Naive B cell (primary cell): ENCODE measurements at places on chromosomes 2 and 18. TPM values are rescaled to one million over a fixed set of nuclear protein-coding genes. Genes with fewer than 3 reads are reported as not detected.

KCNG2 gene
- polyA plus RNA-seq = not detected

IL1RN gene
- not detected for polyA plus RNA-seq

GRCh38 chr2:84815146-84815545 is 65.7 kb downstream of the TRABD2A start:
- no peak for DNase-seq

DNA sequence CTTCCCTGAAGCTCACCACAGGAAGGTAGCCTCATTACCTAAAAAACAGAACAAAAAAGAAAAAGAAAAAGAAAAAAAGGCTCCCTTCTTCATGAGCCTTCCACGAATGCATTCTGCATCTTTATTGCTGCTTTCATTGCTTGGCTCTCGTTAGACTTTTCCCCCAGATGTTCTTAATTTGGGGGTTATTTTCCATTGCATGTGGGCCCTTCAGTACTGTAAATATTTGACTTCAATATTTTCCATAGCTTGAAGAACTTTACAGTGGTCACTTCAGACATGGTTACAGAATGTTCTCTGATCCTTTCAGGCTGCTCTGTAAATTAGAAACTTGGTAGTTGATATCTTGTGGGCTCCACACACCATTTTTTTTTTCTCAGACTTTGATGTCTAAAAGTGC is 65.6 kb upstream of the COPS8 start:
- no peak for DNase-seq
